ENCODE measurements at places on chromosomes 7 and 10. TPM values are rescaled to one million over a fixed set of nuclear protein-coding genes. Genes with fewer than 3 reads are reported as not detected.

- H3K36me3 ChIP-seq: no peaks in the 10 kb centered on the region
- H3K4me1 ChIP-seq: no peaks in the 10 kb centered on the region
- no peak overlapping the region for H3K27ac ChIP-seq
These were observed 85.0 kb downstream of the PLPP4 start for GRCh38 chr10:120541984-120542383.

DNA sequence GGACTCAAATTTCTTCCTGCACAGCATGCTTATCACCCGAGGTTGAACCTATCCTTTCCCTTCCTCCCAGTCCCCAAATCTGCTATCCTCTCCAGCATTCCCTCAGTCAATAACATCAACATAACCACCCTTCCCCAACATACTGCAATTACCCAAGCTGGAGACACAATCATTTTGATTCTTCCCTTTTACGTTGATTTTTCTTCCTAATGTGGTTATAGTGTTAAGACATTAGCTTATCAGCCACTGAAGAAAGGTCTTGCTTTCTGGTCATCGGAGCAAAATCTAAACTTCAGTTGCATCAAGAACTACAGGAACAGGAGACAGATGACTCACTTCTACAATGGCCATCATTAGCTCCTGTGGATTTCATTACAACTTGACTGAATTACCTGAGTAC lies 3.5 kb upstream of the HBP1 start:
- H3K4me1 ChIP-seq: peaks cover 1% of the 10 kb centered on the region
- H3K4me3 ChIP-seq: no peak overlapping the region
- H3K27ac ChIP-seq: no peak overlapping the region
- no peak for DNase-seq

DNA sequence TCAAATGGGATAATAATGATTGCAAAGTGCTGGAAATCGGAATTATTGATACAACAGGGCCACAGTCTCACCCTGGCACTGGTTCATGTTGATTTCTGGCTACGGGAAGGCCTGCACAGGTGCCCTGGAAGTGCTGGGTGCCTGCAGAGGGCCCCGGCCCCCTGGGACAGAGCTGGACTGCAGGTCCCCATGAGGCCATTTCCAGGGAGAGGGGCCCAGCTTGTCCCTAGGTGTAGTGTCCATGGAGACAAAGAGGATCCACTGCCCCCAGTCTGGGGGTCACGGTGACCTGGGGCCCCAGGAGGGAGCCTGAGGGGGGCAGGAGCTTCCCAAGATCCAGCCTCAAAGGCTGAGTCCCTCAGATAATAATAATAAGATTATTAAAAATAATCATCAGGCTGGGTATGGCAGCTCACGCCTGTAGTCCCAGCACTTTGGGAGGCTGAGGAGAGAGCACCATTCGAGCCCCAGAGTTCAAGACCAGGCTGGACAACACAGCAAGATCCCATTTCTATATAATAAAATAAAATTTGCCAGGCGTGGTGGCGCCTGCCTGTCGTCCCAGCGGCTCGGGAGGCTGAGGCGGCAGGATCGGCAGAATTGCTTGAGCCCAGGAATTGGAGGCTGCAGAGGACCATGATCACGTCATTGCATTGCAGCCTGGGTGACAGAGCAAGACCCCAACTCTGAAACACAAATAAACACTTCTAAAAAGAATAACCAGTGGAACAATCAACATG lies 98.1 kb downstream of the MICALL2 start:
- no peaks in the 10 kb centered on the region for H3K36me3 ChIP-seq
- no peaks in the 10 kb centered on the region for H3K4me1 ChIP-seq
- no peaks in the 10 kb centered on the region for H3K27me3 ChIP-seq
- H3K27ac ChIP-seq: no peak overlapping the region

DNA sequence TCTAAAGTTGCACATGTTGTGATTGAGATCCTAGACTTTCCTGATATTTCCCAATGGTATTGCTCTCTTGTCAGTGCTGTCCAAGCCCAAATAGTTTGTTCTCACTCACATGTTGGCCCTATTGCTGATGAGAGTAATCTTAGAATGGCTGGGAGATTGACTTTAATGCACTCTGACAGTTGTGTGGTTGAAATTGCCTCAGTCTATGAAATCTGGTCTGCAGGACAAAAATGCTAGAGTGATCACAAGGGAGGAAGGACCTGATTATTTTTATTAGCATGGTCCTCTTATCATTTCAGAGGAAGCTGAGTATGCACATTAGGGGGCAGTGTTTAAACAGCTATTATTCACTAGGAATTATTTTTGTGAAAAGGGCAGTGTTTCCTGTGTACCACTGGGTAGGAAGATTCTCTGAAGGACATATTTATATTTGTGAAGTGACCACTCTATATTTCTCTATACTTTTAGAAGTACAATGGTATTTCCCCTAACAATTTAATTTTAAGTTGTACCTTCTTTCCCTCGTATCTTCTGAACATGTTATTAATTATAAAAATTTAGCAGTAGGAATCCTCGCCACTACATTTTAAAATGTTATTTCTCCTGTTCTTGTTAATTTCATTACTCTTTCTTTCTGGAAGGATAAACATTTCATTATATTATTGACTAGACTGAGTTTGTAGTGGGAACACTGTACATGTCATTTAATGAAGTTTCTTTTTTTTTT lies 64.4 kb downstream of the SUGCT start:
- H3K36me3 ChIP-seq: no peaks in the 10 kb centered on the region
- DNase-seq: no peak
- no peak overlapping the region for H3K27ac ChIP-seq
- no peaks in the 10 kb centered on the region for H3K27me3 ChIP-seq
- H3K4me3 ChIP-seq: no peak overlapping the region

- peaks cover 16% of the 10 kb centered on the region for H3K36me3 ChIP-seq
- H3K27ac ChIP-seq: no peak overlapping the region
- H3K27me3 ChIP-seq: no peaks in the 10 kb centered on the region
These were observed 23.5 kb downstream of the VKORC1L1 start for GRCh38 chr7:65896279-65896870.

DNA sequence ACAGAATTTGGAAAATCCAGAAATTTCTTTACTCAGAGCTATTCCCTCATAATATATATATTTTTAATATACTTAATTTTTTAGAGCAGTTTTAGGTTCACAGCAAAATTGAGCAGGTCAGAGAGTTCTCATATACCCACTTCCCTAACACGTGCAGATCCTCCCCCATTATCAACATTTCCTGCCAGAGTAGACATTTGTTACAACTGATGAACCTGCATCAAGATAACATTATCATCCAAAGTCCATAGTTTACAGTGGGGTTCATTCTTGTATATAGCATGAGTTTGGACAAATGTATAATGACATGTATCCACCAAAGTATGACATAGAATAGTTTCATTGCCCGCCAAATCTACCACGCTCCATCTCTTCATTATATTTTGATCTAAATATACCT lies 170.0 kb downstream of the PTEN start:
- H3K4me1 ChIP-seq: no peaks in the 10 kb centered on the region
- no peak for DNase-seq

- H3K27me3 ChIP-seq: no peaks in the 10 kb centered on the region
- H3K4me3 ChIP-seq: no peak overlapping the region
- H3K36me3 ChIP-seq: no peaks in the 10 kb centered on the region
- no peak for DNase-seq
These were observed 10.3 kb downstream of the EPHB6 start for GRCh38 chr7:142864980-142865747.

DNA sequence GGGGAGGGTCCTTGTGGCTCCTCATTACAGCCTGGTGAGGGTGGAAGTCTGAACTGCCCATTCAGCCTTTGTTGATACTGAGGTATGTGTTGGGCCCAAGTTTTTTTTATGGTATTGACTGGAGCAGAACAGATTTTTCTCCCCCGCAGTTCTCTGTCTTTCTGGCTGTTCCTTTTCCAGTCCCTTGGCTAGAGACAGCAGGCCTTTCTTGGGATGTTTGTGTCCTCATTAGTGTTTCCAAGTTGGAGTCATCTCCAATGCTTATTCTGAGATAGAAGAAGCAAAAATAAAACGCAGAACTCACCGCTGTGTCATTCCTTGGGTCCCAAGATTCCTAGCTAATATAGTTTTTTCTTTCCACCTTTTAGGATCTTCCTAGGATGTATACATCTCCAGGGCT lies 193.3 kb downstream of the RAMP3 start:
- no peaks in the 10 kb centered on the region for H3K4me1 ChIP-seq
- H3K27me3 ChIP-seq: no peaks in the 10 kb centered on the region
- DNase-seq: no peak
- no peak overlapping the region for H3K4me3 ChIP-seq

GRCh38 chr7:143314127-143314526 lies 1.8 kb upstream of the CLCN1 start:
- no peaks in the 10 kb centered on the region for H3K36me3 ChIP-seq
- no peak overlapping the region for H3K4me3 ChIP-seq
- no peaks in the 10 kb centered on the region for H3K27me3 ChIP-seq
- DNase-seq: no peak

DNA sequence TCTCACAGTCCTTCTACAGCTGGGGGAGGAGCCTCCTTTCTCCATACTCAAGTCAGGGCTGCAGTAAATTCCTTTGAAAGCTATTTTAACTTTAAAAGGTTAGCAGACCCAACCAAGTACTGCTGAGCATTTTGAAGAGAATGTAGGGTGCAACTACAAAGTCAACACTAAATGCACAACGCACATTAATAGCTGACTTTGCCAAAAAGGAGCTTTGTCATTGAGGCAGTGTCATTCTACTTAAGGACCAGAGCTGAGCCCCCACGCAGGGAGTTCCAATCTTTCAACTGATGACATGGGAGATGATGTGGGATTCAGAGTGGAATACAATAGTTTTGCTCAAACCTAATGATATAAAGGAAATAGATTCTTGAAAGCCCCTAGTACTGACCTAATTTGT lies 20.3 kb downstream of the TECTB start:
- no peak overlapping the region for H3K4me3 ChIP-seq
- H3K4me1 ChIP-seq: no peaks in the 10 kb centered on the region
- no peaks in the 10 kb centered on the region for H3K27me3 ChIP-seq
- no peaks in the 10 kb centered on the region for H3K36me3 ChIP-seq
- no peak for DNase-seq
- no peak overlapping the region for H3K27ac ChIP-seq

DNA sequence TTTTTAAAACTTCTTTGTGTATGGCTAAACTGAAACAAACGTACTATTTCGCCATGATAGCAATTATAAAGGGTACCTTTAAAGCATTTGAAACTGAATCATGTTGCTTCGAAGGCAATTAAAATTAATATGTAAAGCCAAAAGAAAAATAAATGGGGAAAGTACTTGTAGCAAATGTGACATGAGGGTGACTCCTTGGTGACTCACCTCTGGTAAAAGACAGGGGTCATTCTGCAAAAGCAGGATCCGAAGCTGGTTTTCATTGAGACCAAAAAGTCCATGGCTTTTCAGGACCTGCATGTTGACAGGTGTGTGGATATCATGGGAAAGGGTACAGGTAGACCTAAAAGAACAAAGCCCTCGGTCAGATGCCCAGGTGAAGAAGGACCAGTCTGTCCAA lies 1.5 kb downstream of the ZC3HAV1L start:
- H3K36me3 ChIP-seq: peaks cover 44% of the 10 kb centered on the region
- peaks cover 17% of the 10 kb centered on the region for H3K4me1 ChIP-seq
- no peak overlapping the region for H3K4me3 ChIP-seq
- no peaks in the 10 kb centered on the region for H3K27me3 ChIP-seq

The PLPP4 gene
- not detected for total RNA-seq

The GPR37 gene
- total RNA-seq: 0.21 TPM

The NODAL gene
- not detected for total RNA-seq

The PHYHIPL gene
- total RNA-seq: not detected

Data from tibial nerve (tissue), 4 donors.